ENCODE measurements at places on chromosomes 3 and 15.

DNA sequence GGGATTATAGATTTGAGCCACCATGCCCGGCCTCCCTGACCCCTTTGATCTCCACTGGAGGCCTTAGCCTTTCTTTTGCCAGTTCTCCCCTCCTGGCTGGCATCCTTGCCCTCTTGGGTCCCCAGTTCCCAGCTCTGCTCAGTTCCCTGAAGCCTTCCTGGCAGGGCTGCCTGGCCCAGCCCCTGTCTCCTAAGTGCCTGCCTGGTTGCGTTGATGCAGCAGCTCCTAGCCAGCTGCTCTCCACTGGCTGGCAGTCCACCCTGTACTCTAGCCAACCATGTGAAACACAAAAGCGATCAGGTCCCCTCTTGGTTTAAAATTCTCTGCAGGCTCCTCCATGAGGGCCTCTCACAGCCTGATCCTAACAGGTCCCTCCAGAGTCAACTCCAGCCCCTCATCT, 184.7 kb downstream of the RAB11A start:
- no peak for DNase-seq

GRCh38 chr15:67782691-67782991, 42.7 kb upstream of the SKOR1 start:
- DNase-seq: no peak

- DNase-seq: no peak
Observed at GRCh38 chr15:80789796-80790195, 10.6 kb downstream of the CEMIP start.

DNA sequence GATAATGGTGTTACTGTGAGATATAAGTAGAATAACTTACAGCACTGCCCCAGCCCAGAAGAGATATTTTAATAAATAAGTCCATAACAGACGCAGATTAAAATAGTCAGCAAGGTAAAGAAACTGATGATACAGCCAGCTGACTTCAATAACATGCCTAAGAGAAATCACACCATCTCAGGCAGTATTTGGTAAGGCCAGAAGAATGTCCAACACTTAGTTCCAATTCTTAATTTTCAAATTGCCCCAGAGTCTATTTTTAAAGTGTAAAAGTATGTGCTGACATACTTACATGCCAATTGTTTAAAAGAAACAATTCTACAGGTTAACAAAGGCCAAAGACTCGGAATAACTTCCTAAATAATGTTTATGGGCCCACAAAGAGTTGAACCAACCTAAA, 1.6 kb downstream of the GNB4 start:
- DNase-seq: no peak

GRCh38 chr15:56967336-56967735, 48.9 kb downstream of the TCF12 start:
- no peak for DNase-seq

GRCh38 chr3:30810625-30811024, 83.8 kb downstream of the GADL1 start:
- no peak for DNase-seq

- DNase-seq: no peak
Observed at GRCh38 chr3:15979900-15980299, 182.1 kb upstream of the ANKRD28 start.
